ENCODE measurements at places on chromosomes 7 and 10. TPM values are rescaled to one million over a fixed set of nuclear protein-coding genes. Genes with fewer than 3 reads are reported as not detected.

Gene NOS3
- 1.1 TPM for total RNA-seq

Gene PALD1
- 1.4 TPM for total RNA-seq

Gene INA
- total RNA-seq, result 6.2 TPM

Gene DCLRE1A
- total RNA-seq, result 11.1 TPM

Gene MEOX2
- total RNA-seq, result 0.20 TPM

Gene PTPRZ1
- 0.74 TPM for total RNA-seq

GRCh38 chr7:158706273-158706704 is 1.7 kb upstream of the NCAPG2 start:
- peak overlapping the region; percentile 39 for H3K4me3 ChIP-seq
- H3K36me3 ChIP-seq, result peaks cover 2% of the 10 kb centered on the region
- no peak overlapping the region for H3K27ac ChIP-seq

GRCh38 chr10:23694921-23695824 is 256.3 kb downstream of the OTUD1 start:
- H3K4me1 ChIP-seq, result peaks cover 15% of the 10 kb centered on the region
- H3K36me3 ChIP-seq, result no peaks in the 10 kb centered on the region
- peak overlapping the region; percentile 76 for H3K4me3 ChIP-seq
- H3K27me3 ChIP-seq, result peaks cover 90% of the 10 kb centered on the region
- no peak for DNase-seq

DNA sequence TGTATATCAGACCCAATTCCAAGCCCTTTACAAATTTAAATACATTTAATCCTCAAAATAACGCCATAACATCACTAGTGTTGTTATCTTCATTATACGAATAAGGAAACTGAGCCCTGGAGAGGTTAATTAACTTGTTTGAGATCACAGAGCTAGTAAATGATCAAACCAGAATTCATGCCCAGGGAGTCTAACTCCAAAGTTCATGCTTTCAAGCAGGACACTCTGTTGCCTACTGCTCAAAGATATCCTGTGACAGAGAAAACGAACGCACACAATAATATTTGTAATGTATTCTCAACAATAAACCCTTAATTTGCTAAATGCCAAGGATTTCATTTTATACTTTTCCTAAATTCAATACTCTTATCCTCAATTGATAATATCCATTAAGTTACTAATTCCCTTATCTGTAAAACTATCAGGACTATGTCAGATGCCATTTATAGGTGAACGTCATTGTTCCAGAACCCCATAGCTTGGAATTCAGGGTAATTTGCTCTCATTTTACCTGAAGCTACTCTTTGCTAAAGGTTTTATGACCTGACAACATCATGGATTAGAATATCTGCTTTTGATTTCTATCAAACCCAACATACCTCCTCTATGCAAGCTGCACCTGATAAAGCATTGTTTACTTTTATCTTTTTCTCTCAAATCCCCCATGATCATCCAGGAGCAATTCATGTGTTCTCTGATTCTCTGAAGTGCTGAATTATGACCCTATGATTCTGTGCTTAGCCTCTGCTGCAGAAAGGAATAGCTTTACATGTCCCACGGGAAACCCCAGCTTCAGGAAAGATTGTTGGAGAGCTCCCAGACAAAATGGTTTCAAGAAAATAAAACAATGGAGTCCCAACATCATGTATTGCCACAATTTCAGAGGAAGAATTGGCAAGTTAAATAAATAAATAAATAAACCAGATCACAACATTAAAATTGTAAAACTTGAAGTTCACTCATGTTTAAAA is 150.2 kb upstream of the CDK1 start:
- H3K36me3 ChIP-seq, result no peaks in the 10 kb centered on the region
- no peak for DNase-seq
- H3K4me1 ChIP-seq, result peaks cover 37% of the 10 kb centered on the region
- no peaks in the 10 kb centered on the region for H3K27me3 ChIP-seq
- no peak overlapping the region for H3K4me3 ChIP-seq
- H3K27ac ChIP-seq, result peak overlapping the region; percentile 25

GRCh38 chr10:46285966-46286620 is 704 bp upstream of the ANTXRL start:
- DNase-seq, result no peak
- H3K4me3 ChIP-seq, result no peak overlapping the region
- H3K27ac ChIP-seq, result no peak overlapping the region
- H3K36me3 ChIP-seq, result no peaks in the 10 kb centered on the region
- H3K27me3 ChIP-seq, result peaks cover 70% of the 10 kb centered on the region
- H3K4me1 ChIP-seq, result peaks cover 8% of the 10 kb centered on the region

DNA sequence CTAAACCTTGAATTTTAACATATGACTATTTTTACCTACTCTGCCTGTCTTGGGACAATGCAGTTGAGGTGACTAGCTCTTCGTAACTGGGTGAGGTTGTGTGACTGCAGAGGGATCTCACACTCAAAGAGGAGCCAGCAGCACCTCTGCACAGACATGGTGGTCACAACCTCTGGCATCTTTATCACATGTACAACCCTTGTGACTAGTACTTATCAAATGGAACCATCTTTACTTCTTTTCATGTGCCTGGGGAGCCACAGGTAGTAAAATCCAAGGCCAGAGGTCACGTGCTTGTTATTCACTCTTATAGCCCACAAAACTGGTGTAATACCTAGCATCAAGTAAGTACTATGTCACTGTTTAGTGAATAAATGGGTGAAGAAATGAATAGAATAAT is 244.3 kb downstream of the COBL start:
- no peaks in the 10 kb centered on the region for H3K36me3 ChIP-seq
- no peak overlapping the region for H3K27ac ChIP-seq
- H3K4me1 ChIP-seq, result peaks cover 16% of the 10 kb centered on the region

Measured in progenitor cell of endocrine pancreas (in vitro differentiated cells).